Thoracic aorta (tissue), 2 donors: ENCODE measurements at places on chromosomes 3 and 15.
A peak's percentile ranks its signal among the peaks of the same experiment; 100 is the strongest.

GRCh38 chr15:67190326-67190725 is 64.1 kb downstream of the AAGAB start:
- H3K27me3 ChIP-seq = no peaks in the 10 kb centered on the region
- no peak for DNase-seq
- H3K36me3 ChIP-seq = peaks cover 19% of the 10 kb centered on the region
- H3K4me3 ChIP-seq = no peak overlapping the region
- peak overlapping the region; percentile 95 for H3K27ac ChIP-seq

DNA sequence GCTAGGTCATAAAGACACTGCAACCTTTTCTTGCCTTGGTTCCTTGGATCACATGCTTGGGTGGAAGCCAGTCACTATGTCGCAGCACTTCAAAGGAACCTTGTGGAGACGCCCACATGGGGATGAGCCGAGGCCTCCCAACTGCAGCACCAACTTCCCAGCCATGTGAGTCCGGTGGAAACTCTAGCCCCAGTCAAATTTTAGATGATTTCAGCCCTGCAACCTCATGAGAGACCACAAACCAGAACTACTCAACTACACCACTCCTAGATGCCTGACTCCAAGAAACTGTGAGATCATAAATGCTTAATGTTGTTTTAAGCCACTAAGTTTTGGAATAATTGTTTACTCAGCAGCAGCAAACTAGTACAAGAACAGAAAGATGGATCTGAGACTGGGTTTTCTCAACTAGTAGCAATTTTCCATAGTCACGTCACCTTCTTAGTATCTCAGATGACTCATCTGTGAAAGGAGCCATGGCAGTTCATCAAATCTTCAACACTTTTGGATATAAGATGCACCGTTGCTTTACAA is 86.5 kb downstream of the MB21D2 start:
- H3K4me3 ChIP-seq = no peak overlapping the region
- no peaks in the 10 kb centered on the region for H3K27me3 ChIP-seq
- H3K36me3 ChIP-seq = no peaks in the 10 kb centered on the region
- H3K27ac ChIP-seq = no peak overlapping the region

- peaks cover 16% of the 10 kb centered on the region for H3K36me3 ChIP-seq
- H3K27me3 ChIP-seq = no peaks in the 10 kb centered on the region
- peak; percentile 78 for DNase-seq
- peaks cover 23% of the 10 kb centered on the region for H3K4me1 ChIP-seq
- H3K4me3 ChIP-seq = peak overlapping the region; percentile 17
Measured at GRCh38 chr3:52046186-52046901, 10.0 kb downstream of the DUSP7 start.

GRCh38 chr3:196800742-196801434 is 61.2 kb downstream of the PAK2 start:
- H3K27me3 ChIP-seq = no peaks in the 10 kb centered on the region
- no peaks in the 10 kb centered on the region for H3K4me1 ChIP-seq
